ENCODE measurements at places on chromosomes 3 and 15. TPM values are rescaled to one million over a fixed set of nuclear protein-coding genes. Genes with fewer than 3 reads are reported as not detected.
A peak's percentile ranks its signal among the peaks of the same experiment; 100 is the strongest.

Gene DUOX1
- total RNA-seq, result not detected

Gene ITPKA
- total RNA-seq, result 0.25 TPM

Gene TTLL13
- total RNA-seq, result 1.5 TPM

DNA sequence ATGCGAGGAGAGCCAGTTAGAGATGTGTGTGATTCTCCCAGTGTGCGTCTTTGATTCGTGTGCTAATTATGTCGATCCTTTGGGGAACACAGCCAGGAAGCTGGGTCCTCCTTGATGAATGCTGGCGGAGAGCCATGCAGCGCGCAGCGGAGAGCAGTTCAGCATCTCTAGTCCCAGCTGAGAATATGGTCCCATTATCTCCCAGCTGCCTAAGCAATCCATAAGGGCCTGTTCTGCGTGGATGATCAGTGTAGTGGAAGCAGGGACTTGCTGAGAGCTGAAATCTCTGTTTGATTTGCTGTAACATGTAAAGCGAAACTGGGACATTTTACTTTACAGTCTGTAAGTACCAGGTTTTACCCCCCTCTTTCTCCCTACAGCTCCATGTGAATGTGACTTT is 412.7 kb downstream of the CNTN4 start:
- no peak for DNase-seq

- DNase-seq, result no peak
These were observed 22.0 kb upstream of the FRMD4B start for GRCh38 chr3:69407908-69408307.

GRCh38 chr15:70974004-70974832 is 81.6 kb downstream of the LRRC49 start:
- no peak for DNase-seq

DNA sequence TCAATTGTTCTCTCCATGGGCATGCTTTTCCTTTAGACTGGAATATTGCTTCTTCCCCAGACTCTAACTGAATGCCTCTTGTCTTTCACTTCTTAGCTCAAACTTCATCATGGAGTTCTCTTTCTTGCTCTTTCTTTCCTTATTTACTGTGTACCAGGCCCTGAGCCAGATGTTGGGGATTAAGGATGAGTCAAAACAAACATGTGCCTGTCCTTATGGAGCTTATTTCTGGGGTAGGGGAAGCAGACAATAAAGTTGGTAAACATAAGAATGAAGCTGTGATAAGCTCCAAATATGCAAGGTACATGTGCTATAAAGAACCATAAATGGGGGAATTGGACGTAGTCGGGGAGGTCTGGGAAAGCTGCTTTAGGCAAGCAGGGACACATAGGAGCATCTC is 145.8 kb downstream of the ALDH1A2 start:
- no peak for DNase-seq

DNA sequence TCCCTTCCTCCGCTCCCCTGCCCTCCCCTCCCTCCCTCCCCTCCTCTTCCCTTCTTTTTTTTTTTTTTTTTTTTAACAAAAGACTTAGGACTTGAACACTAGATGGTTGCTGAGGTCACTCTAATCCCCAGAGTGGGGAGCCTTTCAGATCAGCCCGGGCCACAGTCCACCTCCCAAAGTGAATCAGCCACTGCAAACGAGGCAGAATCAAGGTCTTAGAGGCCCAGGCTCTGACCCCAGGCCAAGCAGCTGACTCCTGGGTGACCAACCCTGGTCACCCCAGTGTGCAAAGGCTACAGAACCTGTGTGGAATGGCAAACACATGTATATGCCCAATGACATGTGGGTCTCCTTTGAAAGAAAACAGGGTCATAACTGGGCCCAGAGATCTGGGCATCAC is 18.3 kb upstream of the EHD4 start:
- peak; percentile 11 for DNase-seq
